M059J (cell line): ENCODE measurements at places on chromosomes 1 and 21.
A peak's percentile ranks its signal among the peaks of the same experiment; 100 is the strongest.

DNA sequence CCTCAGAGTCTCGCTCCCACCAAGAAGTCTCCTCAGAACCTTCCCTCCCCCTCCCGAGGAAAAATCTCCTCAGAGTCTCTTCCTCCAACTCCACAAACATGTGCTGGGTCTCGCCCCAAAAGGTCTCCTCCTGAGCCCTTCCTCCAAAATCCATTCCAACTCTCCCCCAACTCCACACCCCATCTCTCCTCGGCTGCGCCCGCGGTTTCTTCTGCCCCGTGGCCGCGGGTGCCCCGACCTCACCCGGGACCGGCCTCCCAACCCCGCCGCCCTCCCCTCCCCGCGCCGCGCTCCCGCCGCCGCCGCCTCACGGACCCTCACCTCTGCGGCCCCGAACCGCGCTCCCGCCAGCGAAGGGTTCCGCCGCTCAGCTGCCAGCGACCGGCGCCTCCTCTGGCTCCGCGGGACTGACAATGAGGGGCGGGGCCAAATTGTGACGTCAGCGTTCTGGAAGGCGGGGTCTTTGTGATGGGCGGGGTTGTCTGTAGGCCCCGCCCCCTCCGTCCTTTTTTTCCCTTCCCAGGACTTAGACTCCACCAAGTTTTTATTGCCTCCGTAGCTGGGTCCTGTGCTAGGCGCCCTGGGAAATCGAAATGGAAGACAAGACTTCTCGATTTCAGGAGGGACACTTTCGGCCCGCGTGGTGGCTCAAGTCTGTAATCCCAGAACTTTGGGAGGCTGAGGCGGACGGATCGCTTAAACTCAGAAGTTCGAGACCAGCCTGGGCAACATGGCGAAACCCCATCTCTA is at the start of gene LUZP1:
TSS of gene LUZP1 (minus strand) at position 412 of the 750 bp plus-strand sequence.
- DNase-seq = peak; percentile 80

DNA sequence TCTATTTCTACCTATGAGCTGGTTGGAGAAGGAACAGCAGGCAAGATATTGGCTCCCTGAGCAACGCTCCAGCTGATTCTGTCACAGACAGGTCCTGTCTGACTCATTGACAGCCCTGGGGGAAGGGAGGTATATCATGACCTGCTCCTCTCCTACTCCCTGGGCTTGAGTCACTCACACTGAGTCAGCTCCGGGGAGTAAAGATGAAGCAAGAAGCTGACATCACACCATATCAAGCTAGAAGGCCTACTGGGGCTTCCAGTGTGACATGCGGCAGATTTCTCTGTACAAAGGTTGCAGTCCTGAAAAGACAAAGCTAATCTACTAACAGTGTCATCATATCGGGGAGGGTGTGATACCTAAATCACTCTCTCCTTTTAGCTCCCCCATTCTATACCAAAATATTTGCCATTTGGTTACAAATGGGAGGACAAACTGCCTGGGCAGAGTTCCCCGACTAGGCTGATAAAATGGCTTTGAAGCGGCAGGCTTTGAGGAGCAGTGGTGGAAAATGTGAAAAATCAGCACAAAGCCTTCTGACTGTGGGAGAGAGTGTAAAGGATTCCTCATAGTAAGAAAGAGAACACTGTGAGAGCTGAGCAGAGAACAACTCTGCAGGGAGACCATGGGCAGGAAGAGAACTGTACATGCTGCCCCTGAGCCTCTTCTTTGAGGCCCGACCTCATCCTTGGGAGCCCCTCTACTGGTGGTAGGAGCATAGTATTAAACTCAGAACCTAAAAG is 15.5 kb downstream of the PI4KB start:
- peak; percentile 100 for DNase-seq

DNA sequence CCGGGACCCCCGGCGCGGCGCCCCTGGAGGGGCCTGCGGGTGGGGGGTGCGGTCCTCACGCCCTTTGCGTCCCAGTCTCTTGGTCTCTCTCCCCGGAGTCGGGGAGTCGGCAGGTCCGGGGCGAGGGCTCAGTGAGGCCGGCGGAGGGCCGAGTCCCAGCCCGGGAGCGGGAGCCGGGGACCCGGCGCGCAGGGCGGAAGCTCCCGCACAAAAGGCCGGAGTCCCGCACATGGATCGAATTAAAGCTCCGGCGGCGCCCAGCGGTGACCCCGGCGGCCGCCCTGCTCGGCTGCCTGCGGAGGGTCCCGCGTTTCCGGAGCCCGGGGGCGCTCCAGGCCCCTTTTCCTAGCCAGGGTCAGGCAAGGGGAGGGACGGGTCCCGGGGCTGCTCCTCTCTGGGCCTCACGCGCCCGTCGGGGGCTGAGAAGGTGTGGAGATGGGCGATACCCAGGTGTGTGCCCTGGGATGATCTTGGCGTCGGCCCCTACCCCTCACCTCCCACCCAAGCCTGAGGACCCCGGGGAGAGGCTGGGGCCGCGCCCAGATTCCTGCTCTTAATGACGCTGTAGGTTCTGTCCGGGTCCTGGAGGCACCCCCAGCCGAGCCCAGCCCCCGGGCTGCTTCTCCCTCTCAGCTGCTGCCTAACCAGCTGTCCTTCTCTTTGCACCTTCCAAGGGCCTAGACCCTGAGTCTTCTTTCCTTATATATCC is 512 bp downstream of the FBLIM1 start:
- DNase-seq = peak; percentile 36

- DNase-seq = no peak
Observed at GRCh38 chr1:28928314-28928941, 14.1 kb downstream of the EPB41 start.

DNA sequence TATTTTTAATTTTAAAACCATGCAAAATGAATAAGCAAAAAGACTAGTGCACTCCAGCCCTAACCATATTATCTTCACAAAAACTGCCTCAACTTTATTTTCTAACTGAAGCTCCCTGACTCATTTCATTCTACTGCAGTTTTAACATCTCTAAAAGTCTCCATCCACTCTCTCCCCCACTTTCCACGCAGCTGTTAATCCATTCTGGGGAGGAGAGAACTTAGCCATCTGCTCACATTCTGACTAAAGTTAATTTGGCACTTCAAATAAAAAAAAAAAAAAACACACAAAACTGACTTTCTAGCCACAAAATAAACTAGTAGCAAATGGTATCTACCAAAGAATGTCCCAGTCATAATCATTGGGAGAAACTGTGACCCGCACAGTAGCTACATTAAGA is 5.4 kb upstream of the MYBPHL start:
- DNase-seq = no peak
